ENCODE measurements at places on chromosomes 6 and 20.

DNA sequence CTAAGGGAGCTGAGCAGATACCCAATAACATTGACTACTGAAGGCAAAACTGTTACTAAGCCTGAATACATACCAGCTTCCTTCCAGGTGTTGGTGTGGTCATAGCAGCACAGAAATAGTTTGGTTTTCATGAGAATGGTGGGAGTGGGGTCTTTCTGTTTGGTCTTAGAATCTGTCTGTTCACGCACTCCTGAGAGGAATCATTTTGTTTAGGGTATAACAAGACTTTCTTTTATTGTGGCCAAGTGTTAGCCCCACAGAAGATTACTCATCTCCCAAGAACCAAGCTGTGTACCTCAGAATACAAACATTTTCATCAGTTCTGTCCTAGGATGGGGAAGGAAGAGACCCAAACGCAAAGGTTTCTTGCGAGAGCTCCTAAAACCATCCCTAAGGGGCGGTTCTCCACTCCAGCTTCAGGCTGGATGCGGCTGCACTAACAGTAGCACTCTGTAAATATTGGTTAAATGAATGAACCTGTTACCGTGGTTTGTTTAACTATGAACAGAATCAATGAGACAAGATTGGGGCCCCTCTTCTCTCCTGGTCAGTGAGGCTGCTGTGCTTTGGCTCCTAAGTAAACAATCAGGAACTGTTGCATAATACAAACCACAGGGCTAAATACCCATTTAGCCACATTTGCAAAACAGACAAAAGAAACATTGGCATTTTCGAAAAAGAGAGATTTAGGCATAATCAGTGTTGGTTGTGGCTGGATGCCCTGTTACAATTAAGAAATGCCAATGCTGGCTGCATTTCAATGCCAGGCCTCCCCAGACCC, 44.9 kb downstream of the SNAP25 start:
- no peak for DNase-seq

GRCh38 chr6:21003780-21004541, 469.7 kb downstream of the CDKAL1 start:
- no peak for DNase-seq

GRCh38 chr20:53466279-53466678, 127.4 kb downstream of the ZNF217 start:
- no peak for DNase-seq

DNA sequence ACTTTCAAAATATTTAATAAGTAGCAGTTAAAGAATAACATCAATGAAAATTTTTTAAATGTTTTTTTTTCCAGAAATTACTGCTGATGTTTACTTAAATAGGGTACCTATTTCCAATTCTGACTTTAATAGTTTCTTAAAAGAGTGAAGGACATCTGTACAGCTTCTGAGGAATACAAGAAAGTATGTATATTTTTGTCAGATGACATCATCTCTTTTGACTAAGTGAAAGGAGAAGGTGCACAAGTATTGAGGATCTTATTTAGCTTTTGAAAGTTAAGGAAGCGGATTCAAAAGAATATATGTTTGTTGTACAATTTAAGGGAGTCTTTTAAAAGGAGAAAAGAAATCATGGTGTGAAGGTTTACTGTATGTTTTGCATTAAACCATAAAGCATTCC, 90.0 kb upstream of the SLC35B3 start:
- no peak for DNase-seq

GRCh38 chr6:147566244-147566898, 57.9 kb downstream of the SAMD5 start:
- no peak for DNase-seq

GRCh38 chr6:27209196-27209595, 38.3 kb upstream of the PRSS16 start:
- DNase-seq, result no peak

GRCh38 chr6:88585276-88585692, 378.1 kb downstream of the RNGTT start:
- DNase-seq, result no peak

DNA sequence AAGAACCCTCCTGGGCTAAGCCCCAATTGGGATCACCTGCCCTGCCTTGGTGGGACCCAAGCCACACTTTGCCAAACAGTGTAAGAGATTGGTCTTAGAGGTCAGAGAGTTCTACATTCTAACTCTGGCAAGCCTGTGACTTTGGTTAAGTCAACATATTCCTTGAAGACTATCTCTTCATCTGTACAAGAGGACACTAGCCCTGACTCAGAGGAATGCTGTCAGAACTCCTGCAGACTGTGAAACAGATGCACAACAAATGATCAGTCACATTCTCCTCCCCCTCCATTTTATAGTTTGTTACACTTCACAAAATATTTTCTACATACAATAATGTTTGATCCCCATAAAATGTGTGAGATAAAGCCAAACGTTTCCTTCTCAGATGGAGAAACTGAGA, 91.7 kb upstream of the EPB41L1 start:
- DNase-seq, result no peak

DNA sequence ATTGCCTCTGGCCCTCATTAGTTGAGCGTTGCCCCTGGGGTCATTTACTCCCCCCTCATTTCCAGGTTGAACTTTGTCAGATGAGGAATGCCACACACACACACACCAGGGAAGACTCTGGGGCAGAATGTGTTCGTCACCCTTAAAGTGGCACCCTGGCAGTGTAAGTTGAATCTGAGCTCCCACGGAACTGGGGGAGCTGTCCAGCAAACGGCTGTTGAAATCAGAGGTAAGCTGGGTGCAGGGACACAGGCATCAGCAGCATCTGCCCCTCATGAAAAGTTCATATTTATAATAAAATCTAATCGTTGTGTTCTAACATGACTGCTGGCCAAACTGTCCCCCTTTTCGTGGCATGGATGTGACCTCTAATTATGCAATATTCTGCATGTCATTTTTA, 4.3 kb upstream of the MC3R start:
- DNase-seq, result no peak

GRCh38 chr6:54361734-54362133, 53.5 kb downstream of the TINAG start:
- DNase-seq, result no peak

- no peak for DNase-seq
Measured at GRCh38 chr20:56781108-56781739, 152.1 kb downstream of the TFAP2C start.

GRCh38 chr6:135449246-135449645, 48.3 kb downstream of the AHI1 start:
- no peak for DNase-seq

DNA sequence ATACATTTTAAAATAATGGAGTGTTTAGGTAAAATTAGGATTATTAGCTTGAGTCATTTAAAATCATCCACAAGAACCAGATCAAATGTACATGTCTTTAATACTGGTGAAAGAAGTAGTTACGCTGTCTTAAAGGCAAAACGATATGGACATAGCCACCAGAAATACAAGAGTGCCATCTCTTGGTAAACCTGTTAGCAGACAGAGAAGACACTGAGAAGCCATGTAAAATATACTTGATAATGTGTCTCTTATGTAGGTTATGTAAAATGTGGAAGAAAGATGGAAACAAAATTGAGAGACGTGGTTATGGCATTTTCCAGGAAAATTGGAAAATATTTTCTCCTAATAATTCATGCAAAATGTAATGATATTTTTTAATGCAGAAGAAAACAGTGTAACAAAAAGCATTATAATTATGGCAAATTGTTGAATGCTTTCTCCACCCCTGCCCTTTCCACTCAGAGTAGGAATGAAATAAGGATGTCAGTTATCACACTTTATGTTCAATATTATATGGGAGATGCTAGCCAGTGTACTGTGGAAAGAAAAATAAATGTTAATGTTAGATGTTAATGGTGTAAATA, 12.2 kb upstream of the SLC17A2 start:
- no peak for DNase-seq

GRCh38 chr6:20309186-20309585, 92.5 kb upstream of the E2F3 start:
- no peak for DNase-seq

GRCh38 chr6:37072526-37072925, 67.1 kb downstream of the FGD2 start:
- no peak for DNase-seq

DNA sequence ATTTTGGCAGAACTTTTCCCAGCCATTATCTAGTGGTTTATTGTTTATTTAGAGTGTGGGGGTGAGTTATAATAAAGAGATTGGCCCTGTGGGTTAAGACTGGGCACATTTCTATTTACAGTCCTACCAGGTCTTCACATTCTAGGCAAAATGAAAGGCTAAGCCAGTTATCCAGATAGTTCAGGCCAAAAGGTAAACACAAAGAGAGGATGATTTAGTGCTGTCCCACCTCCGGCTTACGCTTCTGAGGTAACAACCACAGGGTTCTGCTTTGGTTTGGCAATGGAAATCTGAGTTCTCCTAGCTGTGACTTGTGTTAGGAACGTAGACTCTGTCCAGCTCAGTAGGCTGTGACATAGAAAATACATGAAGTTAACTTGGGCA, 50.3 kb upstream of the PTPRK start:
- DNase-seq, result no peak

GRCh38 chr6:160069050-160069454, 52.6 kb upstream of the SLC22A1 start:
- no peak for DNase-seq

DNA sequence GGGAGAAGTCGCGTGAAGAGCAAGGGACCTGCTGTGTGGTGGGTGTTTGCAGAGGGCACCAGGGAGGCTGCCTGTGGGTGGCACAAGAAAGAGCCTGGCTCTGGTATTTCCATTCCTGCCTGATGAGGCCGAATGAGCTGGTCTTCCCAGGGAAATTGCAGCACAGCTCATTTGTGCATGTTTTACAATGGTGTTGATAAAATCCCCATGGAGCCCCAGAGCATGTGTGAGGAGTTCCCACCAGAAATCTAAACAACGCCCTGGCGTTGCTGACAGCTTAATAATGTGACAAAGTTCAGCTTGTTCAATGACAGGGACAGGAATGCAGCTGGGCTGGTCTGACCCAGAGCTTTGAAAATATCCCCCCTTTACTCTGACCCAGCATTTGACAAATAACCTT, 135.5 kb downstream of the CLIC5 start:
- DNase-seq, result no peak

- no peak for DNase-seq
Measured at GRCh38 chr20:1672728-1673127, 15.1 kb upstream of the SIRPG start.

DNA sequence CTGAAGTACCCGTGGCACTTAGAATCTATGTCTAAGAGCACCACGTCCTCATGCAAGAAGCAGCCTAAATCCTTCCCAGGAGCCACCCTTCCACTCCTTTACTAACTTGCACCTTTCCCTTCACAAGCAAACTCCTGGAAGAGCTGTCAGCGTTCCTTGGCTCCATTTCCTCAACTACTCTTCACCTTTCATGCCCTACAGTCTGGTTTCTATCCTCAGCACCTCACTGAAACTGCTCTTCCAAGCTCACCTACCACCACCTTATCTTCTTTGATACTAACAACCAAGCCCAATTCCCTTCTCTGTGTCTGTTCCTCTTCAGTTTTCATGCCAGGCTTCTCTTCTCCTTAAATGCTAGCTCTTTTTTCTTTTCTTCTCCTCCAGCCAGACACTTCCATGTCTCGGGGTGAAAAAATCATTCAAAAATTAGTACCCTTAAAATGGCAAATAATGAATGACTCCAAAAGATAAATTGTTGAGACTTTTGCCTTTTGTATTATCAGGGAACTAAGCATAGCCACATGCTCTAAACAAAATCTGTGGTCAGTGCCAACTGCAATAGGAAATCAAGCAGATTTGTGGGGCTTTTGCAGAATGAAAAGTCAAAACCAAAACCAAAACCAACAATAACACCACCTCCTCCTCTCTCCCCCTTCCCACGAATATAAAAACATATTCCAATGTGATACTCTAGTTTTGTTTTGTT, 149.6 kb upstream of the KCNK16 start:
- DNase-seq, result no peak

GRCh38 chr6:115796829-115797228, 263.9 kb downstream of the FRK start:
- DNase-seq, result no peak

GRCh38 chr20:52031206-52031562, 160.4 kb downstream of the ZFP64 start:
- DNase-seq, result no peak

DNA sequence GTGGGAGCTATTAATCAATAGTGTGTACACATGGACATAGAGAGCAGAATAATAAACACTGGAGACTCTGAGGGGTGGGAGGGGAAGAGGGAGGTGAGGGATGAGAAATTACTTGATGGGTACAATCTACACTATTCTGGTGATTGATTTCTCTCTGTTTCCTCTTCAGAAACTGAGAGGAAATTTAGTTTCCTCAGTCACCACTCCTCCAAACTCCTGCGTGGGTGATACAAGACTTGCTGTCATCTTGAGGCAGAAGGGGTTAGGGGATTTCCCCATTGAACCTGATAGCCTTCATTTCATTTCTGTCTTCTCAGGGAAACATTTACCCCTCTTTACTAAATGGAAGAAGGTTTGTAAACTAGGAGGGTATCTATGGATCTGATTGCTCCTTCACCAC, 84.3 kb upstream of the ESR1 start:
- DNase-seq, result no peak

GRCh38 chr20:61879303-61879620, 186.4 kb downstream of the TAF4 start:
- DNase-seq, result no peak

DNA sequence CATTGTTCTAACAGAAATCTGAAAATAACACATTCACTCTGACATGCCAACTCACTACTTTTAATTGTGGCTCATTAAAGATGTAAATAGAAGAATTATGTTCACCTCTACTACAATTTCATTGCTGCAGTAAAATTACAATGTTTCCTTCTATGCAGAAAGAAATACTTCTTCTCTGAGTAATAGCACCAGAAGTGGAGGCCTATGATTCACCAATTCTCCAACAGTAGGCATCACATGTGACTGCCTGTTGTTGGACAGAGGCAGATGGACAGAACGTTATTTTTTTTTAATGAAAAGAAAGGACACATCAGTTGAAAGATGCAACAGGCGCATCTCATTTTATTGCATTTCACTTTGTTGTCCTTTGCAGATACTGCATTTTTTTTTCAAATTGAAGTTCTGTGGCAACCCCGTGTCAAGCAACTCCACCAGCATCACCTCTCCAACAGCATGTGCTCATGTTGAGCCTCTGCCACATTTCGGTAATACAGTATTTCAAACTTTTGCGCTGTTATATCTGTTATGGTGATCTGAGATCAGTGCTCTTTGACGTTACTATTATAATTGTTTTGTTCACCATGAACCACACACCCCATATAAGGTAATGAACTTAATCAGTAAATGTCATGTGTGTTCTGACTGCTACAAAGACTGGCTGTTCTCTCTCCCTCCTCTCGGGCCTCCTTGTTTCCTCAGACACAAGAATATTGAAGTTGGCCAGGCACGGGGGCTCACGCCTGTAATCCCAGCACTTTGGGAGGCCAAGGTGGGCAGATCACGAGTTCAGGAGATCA, 121.4 kb downstream of the ATXN1 start:
- no peak for DNase-seq

GRCh38 chr20:37469531-37469930, 51.5 kb upstream of the NNAT start:
- DNase-seq, result no peak

DNA sequence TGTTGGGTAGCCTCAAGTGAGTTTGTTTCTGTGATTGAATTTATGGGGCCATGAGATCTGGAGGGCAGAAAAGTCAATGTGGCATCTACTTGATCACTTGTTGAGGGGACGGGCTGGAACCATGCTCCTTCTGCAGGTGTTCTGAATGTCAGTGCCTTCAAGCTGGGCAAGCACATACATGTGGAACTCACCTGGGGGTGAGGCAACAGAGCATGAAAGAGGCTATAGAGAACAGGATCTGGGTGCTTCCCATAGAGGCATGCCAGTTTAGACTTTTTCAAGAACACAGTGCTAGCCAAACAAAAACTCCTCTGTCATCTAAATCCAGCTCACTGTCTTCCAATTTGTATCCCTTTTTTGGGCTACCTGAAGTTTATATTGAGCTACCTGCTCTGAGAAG, 77.8 kb upstream of the SLC35B3 start:
- DNase-seq, result no peak
